ENCODE measurements at places on chromosomes 2 and 18.

DNA sequence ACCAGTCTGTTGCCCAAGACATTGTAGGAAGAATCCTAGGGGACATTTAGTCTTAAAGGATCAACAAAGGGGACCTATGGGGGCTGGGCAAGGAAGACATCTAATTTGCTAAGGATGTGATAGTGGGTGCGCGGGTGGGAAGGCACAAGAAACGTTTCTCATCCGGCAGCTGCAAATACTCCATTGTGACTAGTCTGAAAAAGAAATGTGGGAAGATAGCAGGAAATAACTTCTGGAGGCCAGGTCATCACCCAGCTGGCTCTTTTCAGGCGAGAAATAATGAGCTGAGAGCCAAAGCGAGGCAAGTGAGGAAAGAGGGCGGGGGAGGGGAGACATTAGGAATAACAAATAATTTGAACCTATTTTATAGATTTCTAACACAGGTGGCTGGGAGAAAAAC lies 70.3 kb upstream of the NCK2 start:
- no peak for DNase-seq

DNA sequence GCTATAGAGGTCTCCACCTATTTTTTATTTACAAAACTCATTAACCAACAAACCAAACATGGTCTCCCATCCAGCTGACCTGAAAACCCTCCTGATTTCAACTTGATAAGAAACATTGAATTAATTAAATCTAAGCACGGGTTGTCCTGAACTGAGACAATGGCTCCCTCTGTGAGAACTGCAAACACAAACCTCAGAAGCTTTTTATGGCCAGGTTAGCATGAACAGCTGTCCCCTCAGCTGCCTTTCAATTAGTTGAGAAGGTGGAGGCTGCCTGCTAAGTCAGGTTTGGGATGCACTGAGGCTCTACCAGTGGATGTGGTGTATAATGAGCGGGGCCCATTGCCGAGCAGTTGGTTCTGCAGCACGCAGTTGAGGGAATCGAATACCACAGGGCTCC lies 258.5 kb upstream of the DDX18 start:
- no peak for DNase-seq

- peak; percentile 39 for DNase-seq
Observed at GRCh38 chr2:68714866-68715265, 19.7 kb upstream of the ARHGAP25 start.

GRCh38 chr2:227038550-227039189 lies 125.3 kb downstream of the COL4A4 start:
- DNase-seq = no peak

- DNase-seq = peak; percentile 25
Observed at GRCh38 chr2:149743842-149744448, 156.4 kb upstream of the MMADHC start.

DNA sequence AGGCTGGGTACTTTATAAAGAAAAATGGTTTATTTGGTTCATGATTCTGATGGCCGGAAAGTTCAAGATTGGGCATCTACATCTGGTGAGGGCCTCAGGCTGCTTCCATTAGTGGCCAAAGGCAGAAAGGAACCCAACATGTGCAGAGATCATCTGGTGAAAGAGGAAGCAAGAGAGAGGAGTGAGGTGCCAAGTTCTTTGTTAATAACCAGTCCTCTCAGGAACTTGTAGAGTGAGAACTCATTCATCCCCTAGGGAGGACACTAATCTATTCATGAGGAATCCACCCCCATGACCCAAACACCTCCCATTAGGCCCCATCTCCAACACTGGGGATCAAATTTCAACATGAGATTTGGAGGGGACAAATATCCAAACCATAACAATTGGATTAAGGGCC lies 17.8 kb upstream of the SERPINE2 start:
- no peak for DNase-seq

GRCh38 chr2:126507425-126507911 lies 148.5 kb upstream of the GYPC start:
- DNase-seq = no peak

- DNase-seq = peak; percentile 2
Observed at GRCh38 chr2:169507698-169508097, 1.8 kb upstream of the KLHL41 start.

DNA sequence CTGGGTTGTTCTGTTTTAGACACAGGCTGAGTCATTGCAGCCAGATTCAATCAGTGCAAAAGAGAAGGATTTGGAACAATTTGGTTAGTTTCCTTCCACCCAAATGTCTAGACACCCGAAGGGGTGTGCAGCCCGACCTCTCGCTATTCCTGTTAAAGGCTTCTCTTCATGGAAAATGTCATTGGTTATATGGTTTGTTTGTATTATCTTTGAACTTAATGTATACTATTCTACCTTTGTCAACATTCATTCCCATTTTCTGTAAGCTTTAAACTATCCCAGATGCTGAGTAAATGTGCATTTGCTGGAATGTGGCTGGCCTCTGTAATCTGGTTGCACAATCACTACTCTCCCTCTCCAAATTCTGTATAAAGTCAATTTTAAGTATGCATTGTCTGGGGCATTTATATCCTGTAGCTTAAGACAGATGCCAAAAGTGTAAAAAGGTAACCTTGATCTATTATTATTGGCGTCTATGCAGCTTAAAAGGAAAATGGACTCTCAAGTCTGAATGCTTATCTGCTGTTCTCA lies 80.4 kb upstream of the RND3 start:
- no peak for DNase-seq

- DNase-seq = no peak
Observed at GRCh38 chr2:176709991-176710390, 440.7 kb downstream of the MTX2 start.

DNA sequence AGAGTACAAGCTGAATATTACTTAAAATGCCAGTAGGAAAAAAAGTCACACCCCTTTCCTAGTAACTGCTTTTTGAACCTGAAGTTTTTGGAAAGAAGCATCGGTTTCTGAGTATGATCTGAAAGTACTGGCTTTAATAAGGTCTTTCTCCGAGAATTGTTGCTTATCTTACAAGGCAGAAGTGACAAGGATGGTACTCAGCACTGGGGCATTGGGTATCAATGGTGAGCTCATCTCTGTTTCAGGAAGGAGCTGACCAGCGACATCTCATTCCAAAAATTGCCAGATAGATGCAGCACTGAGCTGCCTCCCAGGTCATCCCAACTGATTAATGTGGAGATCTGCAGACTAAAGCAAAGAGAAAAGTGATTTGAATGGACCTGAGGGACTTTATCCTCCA lies 85.4 kb downstream of the FMNL2 start:
- no peak for DNase-seq

DNA sequence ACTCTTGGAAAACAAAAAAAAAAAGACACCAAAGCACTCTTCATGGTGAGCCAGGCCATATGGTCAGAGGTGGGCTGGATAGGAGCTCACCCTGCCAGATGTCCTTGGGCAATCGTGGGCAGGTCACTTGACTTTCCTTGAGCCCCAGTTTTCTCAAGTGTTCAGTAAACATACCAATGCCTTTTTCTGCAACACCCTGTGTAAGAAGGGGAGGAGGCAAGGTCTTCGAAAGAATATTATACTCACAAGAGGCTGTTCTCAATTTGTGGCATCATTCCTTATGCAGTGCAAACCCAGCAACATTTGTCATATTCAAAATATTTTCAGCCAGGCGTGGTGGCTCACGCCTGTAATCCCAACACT lies 22.9 kb upstream of the TMEM87B start:
- no peak for DNase-seq

- peak; percentile 5 for DNase-seq
Observed at GRCh38 chr2:68435615-68436014, 31.5 kb downstream of the FBXO48 start.

- DNase-seq = no peak
Observed at GRCh38 chr2:31033032-31033431, 105.2 kb downstream of the GALNT14 start.

DNA sequence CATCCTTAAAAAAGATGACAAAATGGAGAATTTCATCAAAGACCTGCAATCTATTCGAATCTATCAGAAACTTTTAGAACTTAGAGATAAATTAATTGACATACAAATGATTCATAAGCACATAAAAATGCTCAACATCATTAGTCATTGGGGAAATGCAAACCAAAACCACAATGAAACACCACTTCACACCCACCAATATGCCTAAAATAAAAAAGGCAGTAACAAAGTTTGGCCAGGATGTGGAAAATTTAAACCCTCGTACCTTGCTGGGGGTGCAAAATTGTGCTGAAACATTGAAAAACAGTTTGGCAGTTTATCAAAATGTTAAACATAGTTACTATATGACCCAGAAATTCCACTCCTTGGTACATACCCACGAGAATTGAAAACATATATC lies 11.5 kb upstream of the EIF2AK3 start:
- DNase-seq = no peak

DNA sequence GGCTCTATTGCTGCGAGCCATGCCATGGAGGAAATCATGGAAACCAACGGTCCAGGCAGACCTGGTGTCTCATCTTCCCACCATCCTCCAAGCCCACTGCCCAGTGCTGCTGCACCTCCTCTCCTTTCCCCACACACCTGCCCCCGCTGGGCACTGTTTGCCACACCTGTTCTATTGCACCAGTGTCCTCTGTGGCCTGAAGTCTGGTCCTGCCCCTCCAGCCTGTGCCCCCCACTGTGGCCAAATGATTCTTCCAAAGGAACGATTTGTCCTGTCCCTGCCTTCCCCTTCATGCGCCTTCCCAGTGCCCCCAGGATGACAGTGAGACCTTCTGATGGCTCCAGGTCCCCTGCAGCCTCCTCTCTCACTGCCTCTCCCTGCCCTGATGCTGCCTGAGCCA lies 101.9 kb upstream of the TWIST2 start:
- no peak for DNase-seq

DNA sequence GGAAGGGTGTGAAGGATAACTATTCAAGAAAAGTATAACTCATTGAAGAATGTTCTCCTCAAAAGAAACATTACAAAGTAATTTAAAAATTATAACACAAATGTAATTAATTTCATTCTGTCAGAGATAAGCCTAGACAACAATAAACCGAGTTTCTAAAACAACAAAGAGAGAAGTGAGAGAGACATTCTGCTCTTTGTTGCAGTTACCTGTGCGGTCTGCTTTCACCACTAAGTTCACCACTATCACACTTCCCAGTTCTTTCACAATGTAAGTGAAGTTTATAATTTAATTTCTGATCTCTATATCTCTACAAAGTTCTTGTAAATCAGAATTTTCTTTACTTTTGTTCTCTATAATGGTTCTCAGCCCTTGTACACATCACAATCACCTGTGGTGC lies 76.3 kb upstream of the FRZB start:
- no peak for DNase-seq

DNA sequence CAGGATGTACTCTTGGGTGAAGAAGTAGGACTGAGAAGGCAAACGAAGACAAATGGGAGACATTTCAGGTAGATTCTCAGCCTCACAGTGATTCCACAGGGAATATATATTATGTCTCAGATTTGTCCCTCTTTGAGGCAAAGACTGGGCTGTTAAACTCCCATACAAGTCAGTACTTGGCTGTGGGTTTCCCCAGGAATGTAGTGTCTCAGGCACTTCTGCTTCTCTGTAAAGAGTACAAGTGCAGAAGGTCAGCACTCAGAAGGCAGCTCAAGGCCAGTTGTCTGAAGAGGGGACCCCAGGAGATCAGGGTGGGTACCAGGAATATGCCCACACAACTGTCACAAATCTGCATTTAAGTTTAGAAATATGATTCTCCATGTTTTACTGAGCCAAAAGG lies 39.9 kb upstream of the COBLL1 start:
- no peak for DNase-seq

GRCh38 chr2:52976143-52976949 lies 791.3 kb upstream of the CHAC2 start:
- DNase-seq = peak; percentile 31

DNA sequence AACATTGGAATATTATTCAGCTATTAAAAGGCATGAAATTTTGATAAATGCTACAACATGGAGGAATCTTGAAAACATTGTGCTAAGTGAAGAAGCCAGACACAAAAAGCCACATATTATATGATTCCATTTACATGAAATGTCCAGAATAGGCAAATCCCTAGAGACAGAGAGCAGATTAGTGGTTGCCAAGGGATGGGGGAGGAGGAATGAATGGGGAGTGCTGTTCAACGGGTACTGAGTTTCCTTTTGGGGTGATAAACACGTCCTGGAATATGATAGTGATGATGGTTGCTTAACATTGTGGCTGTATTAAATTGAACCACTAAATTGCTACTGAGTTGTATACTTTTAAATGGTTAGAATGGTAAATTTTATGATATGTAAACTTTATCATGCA lies 8.9 kb upstream of the TWSG1 start:
- DNase-seq = no peak

- no peak for DNase-seq
Observed at GRCh38 chr2:107743274-107743673, 83.4 kb upstream of the RGPD4 start.

DNA sequence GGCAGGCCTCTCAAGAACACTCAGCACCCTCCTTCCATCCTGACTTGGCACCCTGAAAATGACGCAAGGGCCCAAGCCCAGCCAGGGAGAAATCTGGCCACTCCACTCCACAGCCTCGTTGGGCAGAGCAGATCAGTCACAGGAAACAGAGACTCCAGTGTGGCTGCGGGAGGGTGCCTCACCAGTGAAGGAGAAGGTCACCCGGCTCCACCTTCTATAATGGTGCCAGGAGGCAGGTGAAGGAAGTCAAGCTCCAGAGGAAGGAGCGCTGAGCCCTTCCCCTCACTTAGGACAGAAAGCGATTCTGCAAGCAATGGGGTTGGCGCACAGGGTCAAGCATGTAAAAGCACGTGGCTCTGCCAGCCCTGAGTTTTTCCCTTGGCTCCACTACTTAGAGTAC lies 35.3 kb downstream of the CRACDL start:
- no peak for DNase-seq

- no peak for DNase-seq
Observed at GRCh38 chr2:141929331-141930252, 201.2 kb downstream of the LRP1B start.

DNA sequence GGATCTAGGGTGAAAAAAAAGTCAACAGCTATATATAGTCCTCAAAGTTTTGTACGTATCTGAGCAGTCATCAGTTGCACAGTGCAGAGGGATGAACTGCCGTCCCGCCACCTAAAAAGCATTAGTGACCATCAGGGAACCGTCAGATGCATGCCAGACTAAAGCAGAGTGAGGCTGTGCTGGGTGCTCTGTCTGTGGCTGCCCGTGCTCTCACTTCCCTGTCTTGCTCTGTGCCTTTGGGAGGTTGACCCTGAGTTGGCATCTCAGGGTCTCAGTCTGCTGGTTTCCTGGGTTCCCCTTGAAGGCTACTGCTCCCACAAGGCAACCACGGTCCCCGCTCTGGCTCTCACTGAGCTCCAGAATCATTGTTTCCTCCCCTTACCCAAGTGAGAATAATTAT lies 11.1 kb downstream of the CLUL1 start:
- DNase-seq = no peak

GRCh38 chr2:98333922-98334321 lies 12.3 kb upstream of the CNGA3 start:
- DNase-seq = no peak

GRCh38 chr2:186605041-186605440 lies 15.2 kb downstream of the ITGAV start:
- DNase-seq = peak; percentile 9

DNA sequence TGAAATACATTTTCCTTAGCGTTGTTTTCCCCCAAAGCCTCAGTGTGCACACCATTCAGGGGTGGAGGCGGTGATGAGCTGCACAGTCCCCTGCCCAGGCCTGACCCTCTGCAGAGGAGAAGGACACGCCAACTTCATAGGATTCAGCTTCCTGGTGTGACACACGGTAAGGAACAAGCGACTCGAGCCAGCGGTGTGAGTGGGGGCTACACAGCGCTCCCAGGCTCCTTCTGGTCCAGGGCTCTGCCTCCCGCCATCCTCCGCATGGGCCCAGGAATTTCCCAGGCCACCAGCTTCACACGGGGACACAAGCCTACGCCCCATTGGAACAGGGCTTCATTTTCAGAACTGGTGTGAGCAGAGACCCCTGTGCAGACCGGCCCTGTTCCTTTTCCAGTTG lies 272.1 kb downstream of the HDAC4 start:
- no peak for DNase-seq

- DNase-seq = peak; percentile 62
Observed at GRCh38 chr18:39586741-39587140, 2021.1 kb upstream of the CELF4 start.
